ENCODE measurements at places on chromosomes 12 and 14.

DNA sequence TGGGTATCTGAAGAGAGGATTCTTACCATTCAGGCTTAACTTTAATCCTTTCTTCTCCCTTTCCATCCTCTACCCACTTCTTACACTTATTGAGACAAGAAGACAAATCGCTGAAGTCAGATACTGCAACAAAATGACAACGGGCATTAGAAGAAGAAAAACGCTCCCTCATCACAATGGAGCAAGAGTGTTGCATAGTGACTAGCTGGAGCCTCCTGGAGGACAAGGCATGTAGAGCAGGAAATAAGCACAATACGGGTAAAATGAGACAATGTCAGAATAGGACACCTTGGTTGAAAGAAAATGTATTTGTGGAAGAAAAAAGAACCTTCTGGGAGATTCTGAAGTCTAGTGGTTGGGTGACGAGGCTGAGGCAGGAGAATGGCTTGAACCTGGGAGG is 501.0 kb downstream of the RERGL start:
- DNase-seq = no peak

GRCh38 chr12:97404543-97404942 is 58.1 kb upstream of the RMST start:
- DNase-seq = peak; percentile 16

DNA sequence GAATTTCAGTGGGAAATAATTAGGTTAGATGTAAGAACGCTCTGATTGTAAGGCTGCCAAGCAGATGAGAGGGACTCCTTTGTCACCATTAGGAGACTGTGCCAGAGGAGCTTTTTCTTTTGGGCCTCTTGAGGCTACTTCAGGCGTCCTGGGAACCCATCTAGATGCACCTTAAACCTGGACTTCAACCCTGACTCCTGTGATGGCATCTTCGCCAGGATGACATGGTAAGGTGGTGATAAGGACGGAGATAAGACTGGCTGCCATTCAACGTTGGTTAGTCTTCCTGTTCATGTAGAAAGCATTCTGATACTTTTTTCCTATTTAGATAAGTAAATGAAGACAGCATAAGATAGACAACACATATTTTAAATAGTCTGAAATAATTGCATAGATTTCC is 36.3 kb downstream of the STK38L start:
- no peak for DNase-seq

GRCh38 chr12:69894800-69895383 is 69.9 kb downstream of the MYRFL start:
- no peak for DNase-seq

GRCh38 chr14:51621654-51622053 is 30.1 kb upstream of the FRMD6 start:
- DNase-seq = no peak

DNA sequence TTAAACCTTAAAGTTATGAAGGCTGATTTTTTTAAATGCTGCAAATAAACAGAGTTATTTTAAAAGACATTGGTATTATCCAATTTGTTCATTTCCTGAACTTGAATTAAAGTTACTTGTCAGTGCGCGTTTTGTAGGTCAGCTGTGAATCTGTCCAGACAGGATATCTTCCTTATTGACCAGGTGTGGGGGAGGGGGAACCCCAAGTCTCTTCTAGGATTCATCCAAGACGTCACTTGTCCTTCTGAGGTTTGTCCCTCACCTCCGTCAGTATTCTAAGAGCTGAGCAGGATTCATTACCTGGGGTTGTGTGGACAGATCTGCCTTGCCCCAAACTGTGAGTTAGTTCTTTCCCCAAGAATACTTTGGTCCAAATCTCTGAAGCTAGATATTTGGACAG is 8.8 kb upstream of the PRIMA1 start:
- DNase-seq = no peak

DNA sequence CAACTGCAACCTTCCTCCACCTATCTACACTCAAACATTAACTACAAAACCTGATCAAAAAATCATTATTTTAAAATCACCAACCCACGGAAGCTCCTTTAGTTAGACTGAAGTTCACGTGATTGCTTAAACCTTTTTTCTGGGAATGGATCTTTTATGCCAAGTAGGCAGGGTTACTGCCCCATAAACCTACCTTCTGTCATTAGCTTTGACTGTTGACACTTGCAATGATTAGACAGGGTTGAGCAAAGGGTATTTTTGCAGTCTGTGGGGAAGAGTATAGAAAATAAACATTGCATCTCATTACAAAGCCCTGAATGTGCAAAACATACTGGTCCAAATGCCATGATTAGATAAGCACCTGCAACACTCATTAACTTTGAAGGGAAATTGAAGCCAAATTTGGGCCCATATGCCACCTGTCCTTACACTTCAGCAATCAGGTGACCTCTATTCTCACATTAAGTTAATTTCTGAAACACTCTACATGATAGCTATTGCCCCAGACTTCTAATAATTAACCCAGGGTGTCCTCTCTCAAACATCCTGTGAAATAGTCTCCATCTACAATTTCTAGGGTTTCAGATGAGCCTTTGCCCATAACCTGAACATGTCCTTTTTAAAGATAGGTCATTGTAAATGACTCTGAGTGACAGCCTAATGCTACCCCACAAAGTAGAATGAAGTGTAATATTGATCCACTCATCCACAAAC is 156.0 kb upstream of the PLEKHG7 start:
- no peak for DNase-seq

GRCh38 chr12:67855103-67855502 is 134.1 kb upstream of the IFNG-AS1 start:
- DNase-seq = no peak

- DNase-seq = no peak
Observed at GRCh38 chr12:100311317-100311716, 44.3 kb downstream of the SCYL2 start.

DNA sequence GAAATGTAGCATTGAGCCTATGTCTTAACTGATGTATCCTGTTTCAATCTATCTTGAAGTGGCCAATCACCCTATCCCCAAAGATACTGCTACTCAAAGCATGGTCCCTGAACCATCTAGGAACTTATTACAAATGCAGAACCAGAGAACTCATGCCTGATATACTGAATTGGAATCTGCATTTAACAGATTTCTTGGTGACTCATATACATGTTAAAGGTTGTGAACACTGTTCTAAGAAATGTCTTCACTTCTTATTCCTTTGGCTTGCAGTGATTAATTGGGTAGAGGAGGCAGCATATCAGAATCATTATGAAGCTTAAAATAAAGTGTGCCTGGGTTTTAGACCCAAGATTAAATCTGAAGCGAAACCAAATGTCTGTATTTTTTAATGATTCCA is 795.6 kb downstream of the DIO2 start:
- DNase-seq = no peak

GRCh38 chr14:69662636-69663299 is 51.4 kb downstream of the SUSD6 start:
- no peak for DNase-seq

- DNase-seq = no peak
Observed at GRCh38 chr14:74855945-74856344, 20.0 kb downstream of the PROX2 start.

- DNase-seq = no peak
Observed at GRCh38 chr12:121490401-121491281, 90.2 kb downstream of the KDM2B start.

DNA sequence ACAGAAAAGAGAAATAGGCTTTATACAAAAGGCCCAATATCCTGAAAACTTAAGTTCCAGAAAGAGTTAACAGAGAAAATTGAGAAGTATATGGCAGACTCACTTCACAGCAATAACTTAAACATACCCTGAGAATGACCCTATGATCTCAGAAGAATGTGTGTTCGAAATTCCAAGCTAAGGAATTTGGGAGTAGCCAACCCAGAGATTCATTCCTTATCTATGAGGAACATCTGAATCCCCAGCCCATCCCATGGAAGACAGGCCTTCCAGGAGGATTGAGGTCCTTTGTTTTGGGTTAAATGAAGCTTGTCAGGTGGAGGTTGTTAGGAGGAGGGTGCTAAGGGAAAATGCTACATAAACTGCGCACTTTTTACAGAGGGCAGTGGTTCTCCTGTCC is 7.5 kb upstream of the SAV1 start:
- peak; percentile 19 for DNase-seq

- DNase-seq = peak; percentile 36
Observed at GRCh38 chr12:3077572-3078081, 448 bp downstream of the TSPAN9 start.

GRCh38 chr12:104579718-104580495 is 123.2 kb downstream of the CHST11 start:
- DNase-seq = no peak

DNA sequence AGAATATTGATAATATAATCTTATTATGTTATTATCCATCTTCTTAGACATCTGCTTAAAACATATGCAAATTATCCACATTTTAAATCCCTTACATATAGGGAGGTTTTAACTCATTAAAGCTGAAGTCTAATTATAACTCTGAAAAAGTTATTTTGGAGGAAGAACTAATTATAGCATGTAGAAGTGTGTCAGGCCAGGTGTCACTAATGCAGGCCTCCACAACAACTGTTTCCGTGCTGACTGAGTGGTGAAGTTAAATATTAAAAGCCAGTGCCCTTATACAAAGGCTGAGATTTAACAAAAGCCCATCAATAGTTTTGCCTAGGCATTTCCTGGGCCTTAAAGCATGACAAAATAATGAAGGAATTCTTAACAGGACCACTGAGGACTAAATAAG is 157.4 kb downstream of the LRRK2 start:
- DNase-seq = no peak

DNA sequence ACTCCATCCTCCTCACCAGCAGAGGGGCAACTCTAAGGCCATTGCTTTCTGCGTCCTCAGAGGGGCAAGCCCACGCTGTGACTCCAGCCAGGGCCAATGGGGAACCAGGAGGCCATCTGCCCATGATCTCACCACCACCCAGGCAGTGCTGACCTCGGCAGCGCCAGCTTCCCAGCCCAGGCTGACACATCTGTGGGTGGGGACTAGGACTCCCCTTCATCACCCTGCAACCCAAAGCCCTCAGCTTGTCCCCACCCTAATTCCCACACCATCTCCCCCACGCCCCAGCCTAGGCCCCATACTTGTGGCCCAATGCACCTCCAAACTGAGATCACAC is 58.6 kb downstream of the VWF start:
- DNase-seq = no peak

- no peak for DNase-seq
Observed at GRCh38 chr14:78403278-78403815, 233.2 kb downstream of the NRXN3 start.

DNA sequence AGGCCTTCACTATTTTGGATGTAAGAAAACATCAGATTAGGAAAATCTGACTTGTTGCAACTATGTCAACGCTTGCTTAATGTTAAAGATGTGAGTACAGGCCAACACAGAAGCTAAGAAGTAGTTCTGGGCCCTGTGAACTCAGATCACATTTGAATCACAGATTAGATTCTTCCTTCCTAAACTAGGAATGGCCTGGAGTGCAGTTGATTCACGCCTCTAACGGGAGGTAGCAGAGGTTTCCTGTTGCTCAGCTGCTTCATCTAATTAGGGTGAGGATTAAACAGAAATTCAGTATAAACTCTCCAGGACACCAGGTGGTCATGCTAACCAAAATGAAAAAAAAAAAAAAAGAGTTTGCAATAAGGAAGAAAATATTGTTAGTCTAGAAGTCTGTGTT is 314.3 kb downstream of the TRHDE start:
- DNase-seq = no peak

GRCh38 chr14:67963960-67964812 is 144.6 kb downstream of the RAD51B start:
- no peak for DNase-seq

DNA sequence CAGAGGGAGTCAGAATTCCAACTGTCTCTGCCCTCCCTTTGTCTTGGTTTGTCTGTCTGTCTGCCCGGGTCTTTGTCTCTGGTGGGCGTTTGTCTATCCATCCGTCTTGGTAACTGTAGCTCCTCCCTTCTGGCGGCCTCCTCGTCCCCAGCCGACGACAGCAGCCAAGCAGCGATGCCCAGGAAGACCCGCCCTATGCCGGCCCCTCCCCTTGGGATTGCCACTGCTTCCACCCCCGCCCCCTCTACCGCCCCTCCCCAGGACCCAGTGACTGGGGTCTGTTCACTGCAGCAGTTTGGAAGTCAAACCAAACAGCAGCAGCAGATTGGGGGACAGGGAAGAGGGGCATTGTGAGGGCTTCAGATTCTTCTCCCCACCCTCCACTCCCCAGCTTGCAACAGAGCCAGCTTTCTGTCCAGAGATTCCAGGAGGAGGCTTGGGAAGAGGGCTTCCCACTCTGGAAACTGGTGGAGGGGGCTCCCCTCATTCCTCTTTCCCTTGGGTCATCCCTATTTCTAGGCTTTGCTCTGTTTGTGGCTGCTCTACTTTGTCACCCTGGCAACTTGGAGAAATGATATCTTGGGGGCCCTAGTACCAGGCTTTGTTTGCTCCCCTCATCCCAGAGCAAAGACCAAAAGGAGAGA is 2.4 kb upstream of the RARG start:
- no peak for DNase-seq

GRCh38 chr12:26841085-26841484 is 8.1 kb upstream of the ITPR2 start:
- DNase-seq = no peak

GRCh38 chr12:100258127-100258526 is 8.8 kb downstream of the DEPDC4 start:
- no peak for DNase-seq

DNA sequence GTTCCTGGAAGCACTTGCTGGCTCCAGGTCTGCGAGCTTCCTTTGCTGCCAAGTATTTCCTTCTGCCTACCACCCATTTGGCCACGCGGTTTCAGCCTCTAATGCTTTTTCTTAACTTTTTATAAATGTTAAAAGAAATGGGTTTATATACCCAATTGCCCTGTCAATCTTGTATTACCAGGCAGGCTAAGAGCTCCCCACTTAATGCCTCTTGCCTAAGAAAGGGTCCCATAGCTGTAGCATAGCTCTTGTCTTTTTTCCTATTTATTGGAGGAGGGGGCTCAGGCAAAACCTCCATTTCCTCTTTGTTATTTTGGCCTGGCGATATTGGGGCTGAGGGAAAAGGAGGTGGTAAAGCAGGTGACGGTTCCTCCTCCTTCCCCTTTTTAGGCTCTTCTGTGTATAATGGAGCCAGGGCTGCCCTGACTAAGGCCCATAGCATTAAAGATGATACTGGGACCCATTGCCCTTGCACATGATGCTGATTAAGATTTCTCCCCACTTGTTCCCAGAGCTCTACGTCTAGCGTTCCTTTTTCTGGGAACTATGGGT is 21.6 kb upstream of the BLTP3B start:
- DNase-seq = no peak

DNA sequence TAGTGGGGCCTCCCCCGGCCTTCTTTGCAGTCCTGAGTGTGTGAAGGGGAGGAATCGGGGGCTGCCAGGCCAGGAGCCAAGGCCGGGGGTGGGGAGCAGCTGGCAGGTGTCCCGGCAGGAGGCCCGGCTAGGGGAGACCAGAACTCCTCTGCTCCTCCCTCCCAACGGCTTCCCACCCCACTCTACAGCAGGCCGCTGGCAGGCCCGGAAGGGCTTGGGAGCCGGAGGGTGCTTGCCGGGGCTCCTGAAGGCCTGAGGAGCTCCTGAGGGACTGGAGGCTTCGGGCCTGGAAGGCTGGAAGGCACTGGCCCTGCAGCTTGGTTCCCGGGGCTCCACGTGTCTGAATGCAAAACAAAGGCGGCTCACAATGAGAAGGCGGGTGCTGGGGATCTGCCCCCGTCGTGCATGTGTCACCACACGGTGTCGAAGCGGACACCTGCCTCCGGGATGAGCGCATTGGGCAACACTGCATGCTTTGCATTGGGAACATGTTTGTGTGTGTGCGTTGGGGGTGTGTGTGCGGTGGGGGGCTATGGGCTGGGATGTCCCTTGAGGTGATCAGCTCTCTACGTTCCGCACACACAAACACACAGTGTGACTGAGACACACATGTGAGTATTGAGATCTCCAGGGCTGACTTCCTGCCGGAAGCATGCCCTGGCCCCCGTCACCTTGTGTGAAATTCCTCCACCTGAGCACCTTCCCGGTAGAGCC is 30.9 kb upstream of the ANKRD9 start:
- DNase-seq = no peak

All from MG63 (cell line).